ENCODE measurements at places on chromosomes 2 and 18.
A peak's percentile ranks its signal among the peaks of the same experiment; 100 is the strongest.

DNA sequence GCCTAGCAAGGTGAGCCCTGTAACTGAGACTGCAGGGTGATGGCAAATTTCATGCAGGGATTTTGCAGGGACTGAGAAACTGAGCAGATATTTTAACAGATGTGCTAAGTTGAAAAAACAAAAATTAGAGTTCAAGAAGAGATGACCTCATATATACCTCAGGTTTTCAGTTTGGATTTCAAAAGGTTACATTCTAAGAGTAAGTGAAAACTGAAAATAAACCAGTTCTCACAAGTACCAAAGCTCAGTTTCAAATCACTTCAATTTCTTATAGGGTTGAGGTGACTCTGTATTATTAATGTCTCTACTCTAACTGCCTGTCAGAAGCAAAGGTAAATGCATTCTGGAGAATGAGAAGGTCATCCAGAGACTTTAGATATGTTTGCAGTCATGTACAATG, 237.4 kb upstream of the VRK2 start:
- no peak for DNase-seq

DNA sequence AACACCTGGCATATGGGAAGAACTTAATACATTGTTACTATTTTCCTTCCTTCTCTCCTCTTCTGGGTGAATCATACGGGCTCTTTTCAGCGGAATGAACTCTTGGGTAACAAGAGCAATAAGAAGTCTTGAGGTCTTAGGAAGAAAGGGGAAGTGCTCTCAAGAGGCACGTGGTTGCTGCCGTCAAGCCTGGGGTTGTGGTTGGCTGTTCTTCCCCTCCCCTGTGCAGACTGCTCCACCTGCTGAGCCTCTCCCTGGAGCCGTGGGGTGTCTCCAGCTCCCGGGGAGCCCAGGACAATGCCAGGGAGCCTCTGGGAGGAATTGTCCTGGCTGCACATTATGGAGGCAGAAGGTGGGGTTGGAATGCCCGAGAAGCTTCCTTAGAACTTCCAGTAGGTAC, 19.4 kb downstream of the TOGARAM2 start:
- peak; percentile 98 for DNase-seq

DNA sequence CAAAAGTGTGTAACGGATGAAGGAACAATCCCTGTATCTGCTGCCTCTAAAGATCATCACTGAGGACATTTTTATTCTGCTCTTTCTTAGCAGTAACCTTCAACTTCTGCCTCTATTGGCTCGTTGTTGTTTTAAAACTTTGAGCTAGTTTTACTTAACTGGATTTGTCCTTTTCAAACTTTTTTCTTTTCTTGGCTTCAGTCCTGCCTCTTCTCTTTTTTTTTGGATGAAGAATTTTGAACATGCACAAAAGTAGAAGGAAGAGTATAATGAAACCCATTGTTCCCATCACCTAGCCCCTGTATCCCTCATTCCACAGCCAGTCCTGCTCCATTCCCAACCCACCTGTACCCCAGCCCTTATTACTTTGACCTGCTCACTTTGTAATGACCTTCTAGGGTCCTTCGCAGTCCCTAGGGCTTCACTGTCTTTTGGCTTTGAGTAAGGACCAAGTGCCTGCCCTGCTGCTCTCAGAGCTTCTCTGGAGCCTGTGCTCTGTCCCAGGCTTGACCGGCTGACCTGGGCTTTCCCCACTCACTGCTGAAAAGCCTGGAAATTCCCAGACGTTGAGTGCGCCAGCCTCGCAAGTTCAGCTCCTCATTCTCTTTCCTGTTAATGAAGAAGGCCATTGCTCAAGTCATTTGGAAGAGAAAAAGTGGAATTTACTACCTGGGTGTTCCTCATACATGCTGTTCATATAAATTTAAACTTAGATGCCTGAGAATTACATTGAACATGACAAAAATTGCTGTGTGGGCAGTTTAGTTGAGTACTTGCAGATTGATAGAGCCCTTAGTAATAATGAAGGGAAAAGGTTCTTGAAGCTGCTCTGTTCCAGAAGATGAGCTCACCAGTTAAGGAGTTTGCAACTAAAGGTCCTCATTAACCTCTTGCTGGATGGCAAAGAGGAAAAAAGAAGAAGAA, 149.3 kb upstream of the ALPP start:
- no peak for DNase-seq

DNA sequence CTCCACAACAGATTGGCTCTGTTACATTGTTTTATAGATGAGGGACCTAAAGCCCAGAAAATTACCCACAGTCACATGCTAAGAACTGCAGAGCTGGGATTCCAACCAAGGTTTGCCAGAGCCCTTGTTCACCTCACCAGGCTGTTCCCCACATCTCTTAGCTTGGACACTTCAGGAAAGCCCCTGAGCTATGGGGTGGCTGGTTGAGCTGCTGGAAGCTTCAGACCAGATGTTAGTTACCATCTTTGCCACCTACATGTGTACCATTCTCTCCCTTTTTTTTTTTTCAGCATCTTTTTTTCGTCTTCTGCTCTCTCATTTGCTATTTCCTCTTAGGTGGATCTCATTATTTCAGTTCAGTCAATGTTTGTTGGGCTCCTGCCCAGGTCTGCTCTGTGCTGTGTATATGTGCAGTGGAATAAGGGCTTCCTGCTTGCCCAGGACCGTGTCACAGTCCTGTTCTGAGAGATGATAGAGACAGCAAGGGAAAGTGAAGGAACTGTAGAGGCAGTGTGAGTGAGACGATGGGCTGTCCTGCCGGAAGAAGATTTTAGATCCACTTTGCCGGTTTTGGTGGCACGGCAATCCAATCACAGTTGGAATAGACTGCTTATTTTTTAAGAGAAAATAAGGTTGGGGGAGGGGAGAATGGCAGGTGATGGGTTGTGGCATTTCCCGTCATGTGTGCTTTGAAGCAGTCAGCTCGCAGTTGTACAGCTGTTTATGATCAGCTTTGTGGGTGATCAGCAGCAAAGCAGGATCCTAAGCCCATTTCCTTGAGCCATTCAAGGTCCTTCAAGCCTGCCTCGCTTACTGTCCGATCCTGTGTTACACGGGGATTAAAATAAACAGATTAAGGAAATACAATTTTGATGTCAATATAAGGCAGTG, 152.6 kb downstream of the RTN4 start:
- DNase-seq = no peak

- DNase-seq = no peak
Measured at GRCh38 chr2:37707393-37707792, 36.0 kb upstream of the CDC42EP3 start.

- no peak for DNase-seq
Measured at GRCh38 chr2:150378686-150379085, 108.8 kb downstream of the RND3 start.

DNA sequence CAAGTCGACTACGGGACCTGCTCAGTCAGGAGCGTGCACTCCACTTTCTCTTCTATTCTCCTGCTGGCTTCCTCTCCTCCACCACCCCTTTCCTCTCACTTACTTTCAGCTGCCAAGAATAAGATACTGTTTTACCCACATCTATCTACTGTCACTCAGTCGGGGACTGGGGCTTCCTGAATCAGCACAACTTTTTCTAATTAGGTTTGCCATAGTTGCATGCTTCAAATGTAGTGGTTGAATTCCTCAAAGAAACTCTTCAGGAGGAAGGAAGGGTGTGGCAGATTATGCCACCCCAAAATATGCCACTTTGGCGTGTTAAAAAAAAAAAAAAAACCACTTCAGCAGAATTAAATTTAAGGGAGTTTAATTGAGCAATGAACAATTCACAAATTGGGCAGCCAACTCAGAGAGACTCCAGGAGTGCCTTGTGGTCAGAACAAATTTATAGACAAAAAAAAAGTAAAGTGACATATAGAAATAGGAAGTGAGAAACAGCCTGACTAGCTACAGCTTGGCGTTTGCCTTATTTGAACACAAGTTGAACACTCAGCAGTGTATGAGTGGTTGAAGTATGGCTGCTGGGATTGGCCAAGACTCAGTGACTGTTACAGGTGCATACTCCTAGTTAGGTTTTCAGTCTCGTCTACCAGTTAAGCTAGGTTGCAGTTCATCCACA, 32.5 kb upstream of the RMDN2 start:
- peak; percentile 97 for DNase-seq

GRCh38 chr18:41553716-41554115, 401.3 kb upstream of the PIK3C3 start:
- DNase-seq = no peak

All from MV-4-11 (cell line).